ENCODE measurements at places on chromosomes 12 and 14.

DNA sequence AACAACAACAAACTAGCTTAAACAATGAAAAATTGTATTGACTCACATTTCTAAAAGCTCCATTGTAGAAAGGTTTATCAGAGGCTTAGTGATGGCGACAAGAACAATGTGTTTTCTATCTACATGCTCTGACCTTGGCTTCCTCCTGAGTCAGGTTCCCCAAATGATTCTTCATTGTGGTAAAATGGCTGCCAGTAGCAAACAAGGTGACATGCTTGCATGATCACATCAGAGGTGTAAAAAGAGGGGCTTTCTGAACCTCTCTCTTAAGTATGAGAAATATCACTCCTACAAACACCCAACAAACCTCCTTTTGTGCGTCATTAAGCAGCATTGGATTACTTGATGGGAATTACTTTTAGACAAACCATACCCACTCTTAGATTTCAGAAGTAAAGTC is 252.4 kb upstream of the SYT1 start:
- no peak for DNase-seq

DNA sequence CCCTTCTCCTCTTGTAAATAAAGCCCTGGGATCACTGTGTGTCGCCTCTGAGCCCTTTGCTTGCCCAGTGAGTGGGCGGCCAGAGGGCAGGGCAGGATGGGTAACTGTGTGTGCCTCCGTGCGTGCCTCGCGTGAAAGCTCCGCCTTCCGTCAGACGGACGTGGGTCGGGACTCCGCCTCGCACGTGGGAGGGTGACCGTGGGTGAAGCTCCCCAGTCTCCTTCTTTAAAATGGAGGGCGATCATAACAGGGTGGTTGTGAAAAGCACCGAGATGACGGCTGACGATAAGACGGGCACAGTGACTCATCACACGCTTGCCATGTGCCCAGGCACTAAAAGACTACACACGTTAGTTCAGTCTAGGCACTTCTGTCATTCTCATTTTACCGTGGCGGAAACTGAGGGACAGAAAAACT is 9.2 kb downstream of the PHB2 start:
- DNase-seq: no peak

DNA sequence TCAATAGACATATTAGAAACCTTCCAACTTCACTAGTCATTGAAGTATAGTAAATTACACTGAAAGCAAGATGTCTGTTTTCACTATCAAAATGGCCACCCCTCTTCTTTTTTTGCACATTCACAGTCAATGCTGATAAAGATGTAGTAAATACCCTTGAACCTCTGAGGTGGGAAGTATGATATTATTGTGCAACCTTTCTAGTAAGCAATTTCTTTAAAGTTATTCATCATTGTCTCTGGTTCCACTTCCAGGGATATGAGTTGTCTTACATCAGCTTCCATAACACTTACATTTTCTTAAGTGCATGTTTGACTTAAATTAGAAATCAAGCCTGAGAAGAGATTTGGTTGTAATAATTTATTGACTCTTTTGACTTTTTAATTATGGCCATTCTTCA is 453.9 kb upstream of the MGAT4C start:
- no peak for DNase-seq

DNA sequence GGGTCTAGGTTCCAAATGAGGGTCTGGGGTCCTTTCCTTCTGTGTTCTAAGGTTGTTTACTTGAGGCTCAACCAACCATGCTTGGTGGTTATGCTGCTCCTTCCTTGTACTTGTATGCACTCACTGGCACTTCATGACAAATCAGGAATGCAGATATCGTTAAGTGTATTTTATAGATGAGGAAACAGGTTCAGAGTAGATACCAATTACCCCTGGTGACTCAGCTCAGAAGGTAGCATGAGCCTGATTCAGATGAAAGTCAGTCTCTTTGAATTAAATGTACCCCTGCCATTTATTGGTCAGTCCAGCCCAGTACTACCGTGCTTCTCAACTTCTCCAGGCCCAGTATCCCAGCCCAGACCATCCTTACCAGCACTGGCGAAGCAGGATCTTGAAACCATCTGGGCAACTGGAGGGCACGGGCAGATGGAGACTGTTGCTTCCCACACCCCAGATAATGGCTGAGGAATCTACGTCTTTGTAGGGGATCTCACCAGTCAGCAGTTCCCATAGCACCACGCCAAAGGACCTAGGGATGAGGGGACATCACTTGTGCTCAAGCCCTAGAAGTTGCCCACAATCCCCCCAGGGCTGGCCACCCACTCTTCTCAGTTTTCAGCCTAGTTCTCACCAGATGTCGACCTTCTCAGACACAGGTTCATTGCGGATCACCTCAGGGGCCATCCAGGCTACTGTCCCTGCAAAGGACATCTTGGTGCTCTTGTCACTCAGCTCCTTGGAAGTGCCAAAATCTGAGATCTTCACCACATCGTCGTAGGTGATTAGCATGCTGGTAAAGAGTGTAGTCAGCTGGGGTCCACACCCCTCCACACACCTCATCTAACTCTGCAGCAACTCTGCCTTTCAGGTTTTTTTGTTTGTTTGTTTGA is 14.3 kb downstream of the MAP3K12 start:
- DNase-seq: no peak

GRCh38 chr14:91186515-91187066 is 57.9 kb downstream of the GPR68 start:
- no peak for DNase-seq

DNA sequence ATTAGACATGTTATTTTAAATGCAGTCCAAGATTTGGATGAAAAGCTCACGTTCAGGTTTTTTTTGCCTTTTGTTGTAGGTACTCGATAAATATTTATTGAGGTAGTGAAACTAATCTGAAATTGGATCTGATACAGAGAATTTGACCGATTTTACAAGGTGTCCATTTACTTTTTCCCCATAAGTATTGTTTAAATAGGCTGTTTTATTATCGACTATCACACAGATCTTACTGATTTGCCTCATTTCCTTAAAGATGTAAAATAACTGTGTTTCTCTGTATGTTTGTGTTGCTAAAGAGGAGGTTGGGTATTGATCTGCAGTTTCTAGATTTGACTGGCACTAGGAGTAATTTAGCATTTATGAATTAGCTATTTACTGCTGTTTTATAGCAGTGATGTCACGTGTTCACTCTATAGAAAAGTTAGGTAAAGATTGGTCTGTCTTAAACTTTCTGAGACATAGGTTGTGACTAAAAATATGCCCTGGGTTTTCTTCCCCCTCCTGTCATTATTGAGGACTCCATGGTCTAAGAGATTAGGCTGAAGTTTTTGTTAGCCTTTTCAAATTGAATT is 3.5 kb downstream of the RAP1B start:
- no peak for DNase-seq

DNA sequence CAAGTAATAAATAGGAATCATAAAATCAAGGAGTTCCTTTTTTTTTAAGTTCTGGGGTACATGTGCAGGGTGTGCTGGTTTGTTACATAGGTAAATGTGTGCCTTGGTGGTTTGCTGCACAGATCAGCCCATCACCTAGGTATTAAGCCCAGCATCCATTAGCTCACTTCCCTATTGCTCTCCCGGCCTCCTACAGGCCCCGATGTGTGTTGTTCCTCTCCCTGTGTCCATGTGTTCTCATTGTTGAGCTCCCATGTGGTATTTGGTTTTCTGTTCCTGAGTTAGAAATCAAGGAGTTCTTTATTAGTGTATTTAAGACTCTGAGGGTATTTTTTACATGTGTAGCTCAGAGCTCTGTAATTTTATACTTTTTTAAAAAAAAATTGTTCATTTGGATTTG is 86.0 kb downstream of the SCFD1 start:
- peak; percentile 5 for DNase-seq

- DNase-seq: no peak
Measured at GRCh38 chr12:47317175-47317915, 237.6 kb upstream of the AMIGO2 start.

GRCh38 chr12:26346736-26347135 is 151.4 kb downstream of the SSPN start:
- no peak for DNase-seq

DNA sequence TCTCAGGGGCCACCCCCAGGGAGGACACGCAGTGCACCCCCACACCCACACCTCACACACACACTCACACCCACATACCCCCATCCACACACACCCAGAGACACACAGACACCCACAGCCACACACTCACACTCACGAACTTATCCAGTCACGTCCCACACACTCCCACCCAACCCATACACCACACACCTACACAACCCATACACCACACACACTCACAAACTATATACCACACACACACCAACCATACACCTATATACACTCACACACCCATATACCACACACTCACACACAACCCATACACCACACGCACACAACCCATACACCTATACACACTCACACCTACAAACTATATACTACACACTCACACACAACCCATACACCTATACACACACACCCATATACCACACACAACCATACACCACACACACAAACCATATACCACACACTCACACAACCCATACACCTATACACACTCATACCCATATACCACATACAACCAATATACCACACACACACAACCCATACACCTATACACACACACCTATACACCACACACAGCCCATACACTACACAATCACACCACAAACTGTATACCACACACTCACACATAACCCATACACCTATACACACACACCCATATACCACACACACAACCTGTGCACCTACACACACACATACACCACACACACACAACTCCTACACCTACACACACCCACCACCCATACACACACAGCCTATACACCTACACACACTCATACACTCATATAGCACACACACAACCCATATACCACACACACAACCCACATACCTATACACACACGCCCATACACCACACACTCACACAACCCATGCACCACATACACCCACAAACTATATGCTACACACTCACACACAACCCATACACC is 42.7 kb downstream of the TMEM121 start:
- DNase-seq: no peak

DNA sequence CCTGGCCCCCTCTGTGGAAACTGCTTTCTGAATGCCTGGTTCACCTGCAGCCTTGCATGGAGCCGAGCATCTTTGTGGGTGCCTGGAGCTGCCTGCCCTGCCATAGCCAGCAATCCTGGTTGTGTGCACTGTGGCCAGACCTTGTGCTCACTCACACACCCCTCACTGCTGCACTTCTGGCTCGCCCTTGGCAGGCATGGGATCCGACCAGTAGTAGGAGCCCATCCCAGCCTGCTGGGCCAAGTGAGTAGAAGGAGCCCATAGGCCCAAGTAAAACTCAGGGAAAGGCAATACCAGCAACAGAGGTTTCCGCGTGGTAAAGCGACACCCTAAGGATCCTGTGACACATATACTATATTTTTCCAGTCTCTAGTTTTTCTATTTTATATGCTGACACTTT is 270.0 kb upstream of the NAV3 start:
- no peak for DNase-seq

GRCh38 chr12:51183349-51183748 is 10.4 kb upstream of the TFCP2 start:
- DNase-seq: no peak

DNA sequence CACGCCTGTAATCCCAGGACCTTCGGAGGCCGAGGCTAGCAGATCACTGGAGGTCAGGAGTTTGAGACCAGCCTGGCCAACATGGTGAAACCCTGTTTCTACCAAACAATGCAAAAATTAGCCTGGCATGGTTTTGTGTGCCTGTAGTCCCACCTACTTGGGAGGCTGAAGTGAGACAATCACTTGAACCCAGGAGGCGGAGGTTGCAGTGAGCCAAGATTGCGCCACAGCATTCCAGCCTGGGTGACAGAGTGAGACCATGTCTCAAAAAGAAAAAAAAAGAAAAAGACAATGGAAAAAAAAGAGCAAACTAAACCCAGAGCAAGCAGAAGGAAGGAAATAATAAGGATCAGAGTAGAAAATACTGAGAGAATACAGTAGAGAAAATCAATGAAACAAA is 5.4 kb downstream of the CHURC1 start:
- no peak for DNase-seq

GRCh38 chr14:95018821-95019220 is 138.5 kb downstream of the DICER1 start:
- no peak for DNase-seq

DNA sequence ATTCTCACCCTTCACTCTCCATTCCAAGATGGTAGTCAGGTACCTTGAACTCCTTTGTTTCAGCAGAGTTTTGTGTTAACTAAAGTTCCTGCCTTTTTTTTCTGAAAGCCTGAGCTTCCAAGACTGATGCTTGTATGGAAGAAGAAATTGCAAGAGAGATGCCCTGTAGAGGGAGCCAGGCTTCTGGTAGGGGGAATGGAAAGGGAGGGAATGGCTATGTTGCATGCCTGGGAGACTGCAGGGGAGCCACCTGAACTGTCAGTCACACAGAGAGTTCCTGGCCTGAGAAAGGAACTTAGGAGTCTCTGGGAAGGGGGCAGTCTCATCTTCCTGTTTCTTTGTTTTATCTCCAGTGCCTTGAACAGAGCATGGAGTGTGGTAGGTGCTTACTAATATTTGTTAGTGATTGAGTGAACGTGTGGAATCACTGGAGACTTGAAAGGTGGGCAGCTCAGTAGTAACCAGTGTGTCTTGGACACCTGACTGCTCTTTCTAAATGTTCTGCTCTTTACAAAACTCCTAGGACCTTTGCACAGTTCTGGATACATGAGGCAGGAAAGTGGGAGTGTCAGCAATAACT is 132.2 kb downstream of the ANO4 start:
- DNase-seq: peak; percentile 85

- peak; percentile 68 for DNase-seq
Measured at GRCh38 chr14:99475179-99475578, 5.5 kb downstream of the SETD3 start.

DNA sequence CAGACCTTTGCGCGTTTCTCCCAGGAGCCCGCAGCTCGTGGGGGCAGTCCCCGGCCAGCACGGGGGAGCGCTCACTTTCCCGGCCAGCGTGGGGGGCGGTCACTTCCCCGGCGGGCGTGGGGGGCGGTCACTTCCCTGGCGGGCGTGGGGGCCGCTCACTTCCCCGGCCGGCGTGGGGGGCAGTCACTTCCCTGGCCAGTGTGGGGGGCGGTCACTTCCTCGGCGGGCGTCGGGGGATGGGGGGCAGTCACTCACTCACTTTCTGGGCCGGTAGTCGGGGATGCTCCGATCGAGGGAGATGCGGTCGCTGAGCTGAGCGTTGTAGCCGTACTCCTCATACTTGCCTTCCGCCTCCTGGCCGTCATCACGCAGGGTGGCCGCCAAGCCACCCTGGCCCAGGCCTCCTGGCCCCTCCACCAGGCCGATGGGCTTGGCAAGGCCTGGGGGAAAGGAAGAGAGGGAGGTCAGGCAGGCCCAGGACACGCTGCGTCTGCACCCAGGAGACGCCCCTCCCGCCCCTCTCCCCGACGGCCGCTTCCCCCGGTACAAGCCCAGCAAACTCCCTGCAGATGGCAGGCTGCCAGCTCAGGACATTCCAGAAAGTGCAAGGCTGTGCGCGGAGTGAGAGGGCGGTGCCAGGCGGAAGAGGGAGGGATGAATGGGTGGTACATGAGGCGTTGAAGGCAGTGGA is 43.3 kb downstream of the GALNT9 start:
- DNase-seq: no peak

- DNase-seq: no peak
Measured at GRCh38 chr14:101903111-101903561, 61.2 kb upstream of the DYNC1H1 start.

All from ELF-1 (cell line).